COLO829 (cell line): ENCODE measurements at places on chromosomes 16 and 17.

DNA sequence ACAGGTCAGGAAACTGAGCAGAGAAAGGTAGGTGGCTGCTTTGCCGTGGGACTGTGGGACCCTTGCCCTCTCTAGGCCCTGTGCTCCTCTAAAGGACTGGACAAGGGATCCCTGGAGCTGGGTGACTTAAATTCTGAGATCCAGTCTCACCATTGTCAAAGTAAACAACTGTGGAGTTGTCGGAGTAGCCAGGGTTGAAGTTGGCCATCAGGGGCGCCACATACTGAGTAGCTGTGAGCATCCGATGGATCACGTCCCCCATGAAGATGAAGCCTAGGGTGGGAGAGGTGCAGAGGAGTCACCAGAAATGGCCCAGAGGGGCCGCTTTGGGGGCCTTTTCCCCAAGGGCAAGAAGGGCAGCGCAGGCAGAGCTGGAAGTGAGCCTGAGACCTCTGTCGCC is 43.5 kb downstream of the PLXDC1 start:
- no peak for DNase-seq

GRCh38 chr16:10951026-10951425 is 6.7 kb downstream of the CLEC16A start:
- DNase-seq = no peak

GRCh38 chr17:31449746-31450145 is 58.3 kb downstream of the RAB11FIP4 start:
- no peak for DNase-seq

- no peak for DNase-seq
These were observed 69.4 kb upstream of the SMIM36 start for GRCh38 chr17:55580596-55581133.

GRCh38 chr17:66715076-66715675 is 119.7 kb upstream of the CACNG5 start:
- DNase-seq = no peak

DNA sequence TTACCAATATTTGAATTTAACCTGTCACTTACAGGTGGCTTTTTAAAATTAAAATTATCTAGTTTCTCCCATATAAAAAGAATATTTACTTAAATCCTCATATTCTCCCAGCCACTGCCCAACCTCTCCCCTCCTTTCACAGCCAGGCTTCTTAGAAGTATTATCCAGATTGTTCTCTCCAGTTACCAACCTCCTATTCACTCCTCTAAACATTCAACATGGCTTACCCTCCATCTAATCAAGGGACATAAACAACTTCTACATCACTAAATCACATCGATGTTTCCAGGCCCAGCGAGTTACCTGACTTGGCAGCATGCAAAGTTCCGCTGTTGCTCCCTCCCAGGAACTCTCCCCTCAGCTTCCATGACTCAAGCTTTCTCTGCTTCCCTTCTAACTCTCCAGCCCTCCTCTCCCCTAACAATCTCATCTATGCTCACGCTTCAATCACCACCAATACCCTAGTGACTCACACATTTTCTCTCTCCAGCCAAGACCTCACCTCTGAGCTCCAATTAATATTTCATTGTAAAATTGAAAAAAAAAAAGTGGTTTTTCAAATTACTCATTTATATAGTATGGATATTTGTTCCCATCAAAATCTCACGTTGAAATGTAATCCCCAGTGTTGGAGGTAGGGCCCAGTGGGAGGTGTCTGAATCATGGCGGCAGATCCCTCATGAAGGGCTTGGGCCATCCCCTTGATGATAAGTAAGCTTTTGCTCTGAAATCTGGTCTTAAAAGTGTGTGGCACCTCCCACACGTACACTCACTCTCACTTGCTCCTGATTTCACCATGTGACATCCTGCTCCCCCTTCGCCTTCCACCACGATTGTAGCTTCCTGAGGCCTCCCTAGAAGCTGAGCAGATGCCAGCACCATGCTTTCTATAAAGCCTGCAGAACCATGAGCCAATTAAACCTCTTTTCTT is 88.5 kb downstream of the HELZ start:
- no peak for DNase-seq

DNA sequence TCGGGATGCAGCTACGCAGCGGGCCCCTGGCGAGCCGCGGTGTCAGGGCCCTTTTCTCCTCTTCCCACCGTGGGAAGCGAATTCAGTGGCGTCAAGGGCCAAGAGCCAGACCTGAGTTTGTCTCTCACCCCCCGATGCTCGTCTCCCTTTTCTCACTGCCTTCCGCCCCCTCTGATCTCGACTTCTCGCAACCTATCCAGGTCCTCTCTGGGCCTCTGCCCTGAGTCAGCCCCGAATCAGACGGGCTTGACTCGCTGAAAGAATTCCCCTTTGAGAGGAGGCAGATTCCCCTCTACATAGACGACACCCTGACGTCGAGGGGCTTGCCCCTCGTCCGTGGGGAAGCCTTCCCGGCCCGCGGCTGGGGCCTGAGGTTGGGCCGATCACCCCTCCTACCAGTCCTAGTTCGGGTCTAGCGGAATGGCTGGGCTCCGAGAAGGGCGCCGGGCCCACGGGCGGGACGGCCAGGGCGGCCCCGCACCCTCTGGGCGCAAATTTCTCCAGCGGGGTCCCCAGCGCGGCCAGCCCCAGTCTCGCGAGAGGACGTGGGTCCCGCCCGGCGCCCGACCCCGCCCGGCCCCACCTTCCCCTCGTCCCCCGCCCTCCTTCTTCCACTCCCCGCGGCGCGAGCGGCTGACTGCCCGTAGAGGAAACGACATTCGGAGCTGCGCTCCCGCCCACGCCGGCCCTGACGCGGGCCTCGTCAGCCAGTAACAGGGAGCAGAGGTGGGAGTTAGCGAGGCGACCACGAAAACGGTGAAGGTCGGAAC is at the start of gene GGNBP2:
Gene GGNBP2 (plus strand): TSS at position 613 of the 770 bp plus-strand sequence. CDS start 806 bp downstream, outside the sequence.
- DNase-seq = peak; percentile 86

DNA sequence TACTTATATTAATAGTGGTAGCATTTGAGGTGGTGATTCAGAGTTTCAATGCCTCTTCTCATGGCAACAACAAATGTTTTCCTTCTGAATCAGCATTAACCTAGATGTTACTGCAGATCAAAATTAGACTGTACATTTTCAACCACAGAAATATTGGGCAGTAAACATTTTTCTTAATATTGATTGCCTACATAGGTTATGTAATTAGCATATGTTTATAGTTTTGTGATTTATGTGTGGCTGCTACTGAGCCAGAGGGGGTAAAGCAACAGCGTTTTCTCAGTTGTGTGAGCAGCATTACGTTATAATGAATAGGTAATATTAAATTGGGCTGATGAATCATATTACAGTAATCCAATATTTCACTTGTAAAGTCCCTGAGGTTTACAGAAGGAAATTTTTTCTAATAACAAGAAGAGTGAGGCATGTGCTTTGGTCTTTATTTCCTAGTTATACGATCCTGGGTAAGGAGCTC is 18.8 kb upstream of the BMERB1 start:
- no peak for DNase-seq

DNA sequence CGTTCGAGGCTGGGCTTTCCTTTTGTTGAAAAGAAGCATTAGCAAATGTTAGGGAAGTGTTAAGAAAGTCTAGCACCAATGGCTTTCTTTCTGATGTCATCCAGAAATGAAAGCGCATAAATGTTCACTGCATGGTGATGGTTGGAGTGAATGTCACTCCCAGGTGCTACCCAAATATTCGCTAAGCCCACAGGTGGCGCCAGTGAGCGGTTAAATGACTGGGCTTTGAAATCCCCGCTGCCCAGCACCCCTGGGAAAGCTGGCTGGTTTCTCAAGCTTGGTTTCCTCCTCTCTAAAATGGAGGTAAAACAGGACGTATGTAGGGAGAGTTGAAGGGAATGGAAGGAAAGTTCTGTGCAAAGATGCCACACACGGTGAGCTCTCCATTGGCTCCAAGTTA is 104.4 kb downstream of the IRX5 start:
- DNase-seq = peak; percentile 29

GRCh38 chr17:1147664-1148063 is 32.1 kb downstream of the ABR start:
- peak; percentile 58 for DNase-seq

DNA sequence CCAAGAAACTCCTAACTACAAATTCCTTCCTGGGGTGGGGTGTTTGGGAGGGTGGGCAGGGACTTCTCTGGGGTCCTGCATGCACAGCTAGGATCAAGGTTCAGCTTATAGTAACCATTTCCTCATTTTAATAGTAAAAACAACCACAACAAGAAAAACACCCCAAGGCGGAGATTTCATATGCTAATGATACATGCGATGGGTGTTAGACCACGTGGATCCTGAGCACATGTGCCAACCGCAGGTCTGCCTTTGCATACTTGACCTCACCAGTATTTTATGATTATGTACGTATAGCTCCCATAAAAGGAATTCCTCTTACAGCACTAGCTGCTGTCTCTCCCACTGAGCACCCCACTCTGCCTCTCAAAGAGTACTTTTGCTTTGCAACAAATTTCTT is 1.9 kb downstream of the KRTAP4-11 start:
- no peak for DNase-seq

GRCh38 chr16:85862476-85863383 is 36.2 kb upstream of the IRF8 start:
- no peak for DNase-seq

DNA sequence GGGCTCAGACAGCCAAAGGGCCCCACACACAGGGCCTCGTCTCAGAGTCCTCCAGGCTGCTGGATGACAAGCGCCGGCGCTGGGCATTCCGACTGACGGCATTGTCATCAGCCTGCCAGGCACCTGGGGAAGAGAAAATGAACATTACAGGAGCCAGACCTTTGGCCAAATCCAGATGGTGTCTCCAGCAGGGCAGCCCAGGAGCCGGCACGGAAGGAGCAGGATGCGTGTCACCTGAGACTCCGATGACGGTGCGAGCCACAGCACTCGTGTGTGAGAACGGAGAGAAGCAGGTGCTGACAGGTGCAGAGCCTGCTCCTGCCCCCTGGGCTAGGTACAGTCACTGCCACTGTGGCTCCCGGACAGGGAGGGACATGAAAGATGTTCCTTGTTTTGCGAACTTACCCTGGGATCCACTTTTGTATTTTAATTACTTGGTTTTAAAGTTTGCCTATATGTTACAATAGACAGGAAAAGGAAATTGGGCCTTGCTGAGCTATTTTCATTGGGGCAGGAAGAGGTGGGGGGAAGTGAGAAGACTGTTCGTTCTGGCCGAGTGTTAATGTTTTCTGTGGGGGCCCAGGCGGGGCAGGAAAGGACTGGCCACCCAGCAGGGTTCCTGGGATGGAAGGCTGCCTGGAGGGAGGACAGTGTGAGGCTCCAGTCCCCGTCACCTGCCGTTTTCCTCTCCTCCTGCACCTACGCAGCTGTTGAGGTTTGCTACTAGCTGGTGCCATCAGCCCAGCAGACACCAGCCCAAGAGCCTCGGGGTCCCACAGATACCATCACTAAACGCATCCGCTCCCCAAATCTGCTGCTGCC is 4.4 kb upstream of the FOXJ1 start:
- DNase-seq = no peak

DNA sequence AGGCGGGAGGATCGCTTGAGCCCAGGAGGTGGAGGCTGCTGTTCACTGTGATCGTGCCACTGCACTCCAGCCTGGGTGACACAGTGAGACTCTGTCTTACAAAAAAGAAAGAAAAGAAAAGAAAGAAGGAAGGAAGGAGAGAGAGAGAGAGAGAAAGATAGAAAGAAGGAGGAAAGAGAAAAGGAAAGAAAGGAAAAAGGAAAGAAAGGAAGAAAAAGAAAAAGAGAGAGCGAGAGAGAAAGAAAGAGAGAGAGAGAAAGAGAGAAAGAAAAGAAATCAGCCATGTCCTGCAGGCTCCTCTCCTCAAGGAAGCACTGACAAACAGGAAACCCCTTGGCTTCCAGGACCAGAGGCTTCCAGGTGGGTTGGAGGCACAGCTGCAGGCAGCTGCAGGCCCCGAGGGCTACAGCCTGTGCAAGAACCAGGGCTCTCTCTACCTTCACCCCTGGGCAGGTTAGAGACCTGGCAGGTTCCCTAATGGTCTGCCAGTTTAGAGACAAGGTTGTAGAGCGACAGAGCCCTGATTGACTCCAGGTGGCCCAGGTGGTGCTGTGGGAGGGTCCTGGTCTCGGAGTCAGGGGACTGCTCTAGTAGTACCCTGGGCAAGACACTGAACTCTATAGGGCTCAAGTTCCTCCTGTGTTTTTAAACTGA is 53.8 kb downstream of the PECAM1 start:
- DNase-seq = no peak

DNA sequence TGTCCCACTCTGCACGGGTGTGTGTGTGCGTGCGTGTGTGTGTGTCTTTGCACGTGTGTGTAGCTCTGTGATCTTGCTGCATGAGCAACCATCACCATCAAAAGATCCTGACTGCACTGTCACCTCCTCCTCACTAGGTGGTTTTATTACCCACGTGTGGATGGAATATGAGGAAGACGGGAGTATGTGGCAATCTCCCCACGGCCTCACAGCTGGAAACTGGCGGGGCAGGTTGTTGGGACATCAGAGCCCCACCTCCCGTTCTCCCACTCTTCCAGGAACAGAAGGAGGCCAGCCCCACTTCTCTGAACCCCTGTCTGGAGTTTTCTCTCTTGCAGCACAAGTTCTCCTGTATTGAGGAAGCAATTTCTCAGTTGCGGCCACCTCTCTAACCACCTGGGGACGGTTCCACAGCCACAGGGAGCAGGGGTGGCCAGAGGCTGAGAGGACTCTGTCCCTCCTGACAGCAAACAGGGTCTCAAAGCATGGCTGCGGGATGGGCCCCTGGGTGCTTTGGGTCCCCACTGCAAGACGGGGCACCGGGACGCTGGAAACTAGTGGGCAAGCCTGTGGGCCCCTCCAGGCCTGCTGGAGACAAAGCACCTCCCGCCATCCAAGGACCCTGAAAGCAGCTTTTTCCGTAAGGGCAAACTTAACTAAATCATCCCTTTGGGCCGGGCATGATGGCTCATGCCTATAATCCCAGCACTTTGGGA is 27.9 kb upstream of the ATP2C2 start:
- DNase-seq = no peak

DNA sequence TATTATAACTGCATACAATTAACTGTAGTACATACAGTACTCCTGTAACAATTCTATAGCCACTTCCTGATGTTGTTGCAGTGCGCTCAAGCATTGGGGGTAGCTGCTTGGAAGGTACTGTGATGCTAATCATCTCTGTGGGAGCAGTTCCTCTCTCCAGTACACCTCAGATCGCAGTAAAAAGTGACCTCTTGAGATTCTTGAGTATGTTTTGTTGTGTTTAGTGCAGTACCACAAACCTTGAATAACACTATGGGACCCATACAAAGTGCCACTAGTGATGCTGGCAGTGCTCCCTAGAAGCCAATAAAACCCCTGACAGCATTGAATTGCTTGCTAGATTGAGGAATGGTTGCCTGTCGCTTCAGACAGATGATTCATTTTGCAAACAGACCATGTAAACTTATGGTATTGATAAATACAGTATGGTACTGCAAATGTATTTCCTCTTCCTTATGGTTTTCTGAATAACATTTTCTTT is 193.0 kb downstream of the SPECC1 start:
- no peak for DNase-seq

DNA sequence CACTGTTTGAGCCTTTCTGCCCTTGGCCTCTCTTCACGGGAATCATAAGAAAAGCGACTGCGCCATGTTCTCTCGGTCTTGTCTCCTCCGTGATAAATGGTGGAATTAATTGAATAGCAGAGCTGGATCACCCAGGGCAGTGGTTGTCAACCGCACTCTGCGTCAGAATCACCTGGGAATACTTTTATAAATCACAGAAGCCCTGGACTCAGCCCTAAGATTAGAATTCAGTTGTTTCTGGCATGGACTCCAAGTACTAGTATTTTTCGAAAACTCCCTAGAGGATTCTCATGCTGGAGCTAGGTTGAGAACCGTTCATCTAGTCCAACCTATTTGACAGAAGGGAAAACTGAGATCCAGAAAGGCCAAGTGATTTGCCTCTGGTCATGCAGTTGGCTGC is 64.1 kb downstream of the SPACA3 start:
- DNase-seq = no peak

GRCh38 chr16:70686376-70687101 is 686 bp upstream of the MTSS2 start:
- no peak for DNase-seq
